ENCODE measurements at places on chromosomes 1 and 21. TPM values are rescaled to one million over a fixed set of nuclear protein-coding genes. Genes with fewer than 3 reads are reported as not detected.
A peak's percentile ranks its signal among the peaks of the same experiment; 100 is the strongest.

DNA sequence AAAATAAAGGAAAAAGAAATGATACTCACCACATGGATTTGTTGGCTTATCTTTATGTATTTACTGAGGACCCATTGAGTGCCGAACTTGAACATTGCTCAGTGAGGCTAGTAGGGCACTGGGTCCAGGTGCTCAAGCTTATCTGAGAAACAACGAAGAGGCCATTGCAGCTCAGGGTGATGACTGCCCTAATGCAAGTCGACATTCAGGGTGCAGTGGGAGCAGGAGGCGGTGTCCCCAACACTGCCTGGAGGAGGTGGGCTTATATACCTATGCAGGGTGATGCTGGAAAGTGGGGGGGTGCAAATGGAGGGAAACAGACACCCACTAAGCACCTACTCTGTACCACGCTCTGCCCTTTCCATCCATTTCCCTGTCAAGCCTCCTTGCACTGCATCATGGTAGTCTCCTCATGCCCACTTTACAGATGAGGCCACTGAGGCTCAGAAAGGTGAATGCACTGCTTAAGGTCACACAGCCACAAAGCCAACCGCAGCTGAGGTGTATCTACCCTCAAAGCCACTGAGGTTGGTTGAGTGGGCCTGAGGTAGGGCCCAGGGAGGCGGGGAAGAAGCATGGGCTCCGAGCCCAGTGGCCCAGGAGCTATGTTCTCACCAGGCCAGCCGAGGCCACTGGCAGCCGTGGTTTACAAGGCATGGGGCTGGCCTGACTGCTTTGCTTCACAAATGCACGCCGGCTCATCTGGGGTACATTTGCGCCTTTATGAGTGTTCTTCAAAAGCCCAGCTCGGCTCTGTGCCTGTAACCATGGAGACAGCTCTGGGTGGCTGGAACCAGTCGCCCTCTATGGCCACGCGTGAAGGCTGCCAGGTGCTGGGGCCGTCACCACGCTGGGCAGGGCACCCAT is 103.8 kb downstream of the EPHB2 start:
- peak; percentile 48 for DNase-seq

DNA sequence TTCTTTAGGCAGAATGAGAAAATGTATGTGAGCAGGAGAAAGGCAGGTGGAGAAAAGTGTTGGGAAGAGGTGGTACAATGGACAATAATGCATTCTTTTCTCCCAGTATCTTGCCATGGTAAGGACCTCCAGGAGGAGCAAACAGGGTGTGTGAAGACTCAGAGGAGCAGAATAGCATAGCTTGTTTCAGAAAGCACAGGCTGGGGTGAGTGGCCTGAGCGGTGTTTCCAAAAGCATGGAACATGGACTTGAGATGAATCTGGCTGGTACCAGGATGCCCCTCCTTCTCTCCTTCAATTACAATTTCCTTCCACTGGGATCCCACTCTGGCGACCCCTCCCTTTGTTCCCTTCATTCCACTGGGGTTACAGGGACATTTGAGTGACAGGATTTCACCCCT is 123.4 kb upstream of the TNR start:
- DNase-seq: no peak

GRCh38 chr1:10646347-10646861 is 150.0 kb downstream of the CASZ1 start:
- DNase-seq: peak; percentile 51

DNA sequence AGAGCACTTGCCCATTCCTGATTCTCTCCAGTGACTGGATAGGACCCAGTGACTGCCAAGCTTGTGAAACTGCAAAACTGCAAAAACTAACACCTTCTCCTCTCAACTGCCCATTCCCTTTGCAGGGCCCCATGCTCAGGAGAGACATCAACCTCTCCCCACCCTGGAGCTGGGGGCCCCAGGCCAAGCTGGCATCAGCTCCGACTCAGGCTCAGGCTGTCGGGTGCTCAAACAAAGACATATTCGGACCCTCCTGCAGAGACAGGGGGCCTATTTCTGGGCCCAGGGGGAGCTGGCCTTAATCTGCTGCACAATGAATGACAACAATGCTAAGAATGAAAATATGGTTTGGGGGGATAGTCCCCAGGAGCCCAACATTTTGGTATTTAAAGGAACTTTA is 11.8 kb downstream of the LMX1A start:
- no peak for DNase-seq

- no peak for DNase-seq
Observed at GRCh38 chr21:27244776-27245175, 277.9 kb upstream of the ADAMTS5 start.

GRCh38 chr21:44939532-44940115 is at the start of gene SLX9:
SLX9 (plus strand) TSS chr21:44940029; CDS start chr21:44940058, 29 bp downstream.
- peak; percentile 89 for DNase-seq

FMOD gene
- 33.3 TPM for total RNA-seq

CCDC28B gene
- 3.2 TPM for total RNA-seq

DNA sequence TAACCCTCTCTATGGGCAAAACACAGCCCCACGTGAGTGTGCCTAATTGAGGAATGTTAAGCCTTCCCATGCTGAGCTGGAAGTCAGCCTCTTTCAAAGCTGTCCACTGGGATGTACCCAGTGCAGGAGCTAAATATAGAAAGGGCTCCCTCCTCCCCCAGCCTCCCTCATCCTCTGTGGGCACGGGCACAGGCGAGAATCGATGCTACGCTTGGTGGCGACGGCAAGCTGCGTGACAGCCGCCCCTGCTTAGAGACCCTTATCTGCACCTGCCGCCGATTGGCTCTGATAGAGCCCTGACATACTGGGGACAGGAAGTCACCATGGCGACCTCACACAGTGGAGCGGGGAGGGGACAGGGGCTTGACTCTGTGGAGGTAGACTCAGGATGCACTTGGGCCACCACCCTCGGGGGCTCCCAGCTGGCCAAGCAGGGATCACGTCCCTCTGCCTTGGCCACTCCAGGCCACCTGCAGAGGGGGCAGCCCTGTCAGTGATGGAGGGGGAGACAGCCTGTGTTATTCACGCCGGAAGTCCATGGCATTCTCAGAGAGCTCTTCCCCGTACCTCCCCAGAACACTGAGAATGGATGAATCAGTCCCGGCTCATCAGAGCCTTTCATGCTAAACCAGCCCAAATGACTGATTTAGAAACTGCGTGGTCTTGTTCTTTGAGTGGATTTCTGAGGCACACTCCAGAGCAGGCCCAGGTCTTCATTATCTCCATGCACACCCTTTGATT is 84.8 kb downstream of the KCND3 start:
- DNase-seq: no peak

GRCh38 chr1:85579622-85580021 is 939 bp upstream of the CCN1 start:
- no peak for DNase-seq

XCL1 gene
- 1.1 TPM for total RNA-seq

PTGER3 gene
- 1.2 TPM for total RNA-seq

DNA sequence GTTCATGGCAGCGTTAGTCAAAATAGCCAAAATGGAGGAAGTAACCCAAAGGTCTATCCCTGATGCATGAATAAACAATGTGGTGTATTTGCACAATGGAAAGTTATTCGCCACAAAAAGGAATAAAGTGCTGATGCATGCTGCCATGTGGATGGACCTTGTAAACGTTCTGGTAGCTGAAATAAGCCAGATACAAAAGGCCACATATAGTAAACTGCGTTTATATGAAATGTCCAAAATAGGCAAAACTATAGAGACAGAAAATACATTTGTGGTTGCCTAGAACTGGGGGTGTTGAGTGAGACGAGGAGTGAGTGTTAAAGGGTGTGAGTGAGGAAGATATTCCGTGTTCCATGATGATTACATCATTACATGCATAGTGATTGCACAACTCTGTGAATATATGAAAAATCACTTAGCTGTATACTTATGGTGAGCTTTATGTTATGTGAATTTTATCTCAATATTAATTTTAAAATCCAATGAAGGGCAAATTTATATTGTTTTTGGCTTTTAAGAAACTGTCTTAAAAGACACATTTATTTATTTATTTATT is 321.3 kb downstream of the KIF26B start:
- no peak for DNase-seq

DNA sequence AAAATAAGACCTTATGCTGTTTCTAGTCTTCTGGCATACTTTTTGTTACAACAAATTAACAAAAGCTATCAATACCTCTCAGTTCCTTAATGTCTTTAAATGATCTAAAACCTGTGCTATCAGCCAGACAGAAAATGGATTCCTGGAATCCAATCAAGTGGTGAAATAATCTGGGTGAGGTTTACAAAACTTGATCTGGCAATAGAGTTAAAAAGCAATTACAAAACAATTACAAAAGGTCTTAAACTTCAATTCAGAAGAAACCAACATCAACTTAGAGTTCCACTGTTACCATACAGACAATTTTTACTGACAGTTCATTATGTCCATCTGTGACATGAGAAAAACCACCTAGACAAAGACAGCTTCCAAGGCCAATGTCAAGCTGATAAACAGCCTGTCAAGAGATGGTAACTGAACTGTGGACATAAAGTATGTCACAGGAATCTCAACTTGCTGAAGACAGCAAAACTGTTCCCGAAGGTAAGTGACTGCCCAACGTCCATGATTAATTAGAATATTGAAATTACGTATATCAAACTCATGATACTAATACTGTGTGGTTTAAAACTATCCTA is 17.4 kb downstream of the ZZZ3 start:
- DNase-seq: no peak

DNA sequence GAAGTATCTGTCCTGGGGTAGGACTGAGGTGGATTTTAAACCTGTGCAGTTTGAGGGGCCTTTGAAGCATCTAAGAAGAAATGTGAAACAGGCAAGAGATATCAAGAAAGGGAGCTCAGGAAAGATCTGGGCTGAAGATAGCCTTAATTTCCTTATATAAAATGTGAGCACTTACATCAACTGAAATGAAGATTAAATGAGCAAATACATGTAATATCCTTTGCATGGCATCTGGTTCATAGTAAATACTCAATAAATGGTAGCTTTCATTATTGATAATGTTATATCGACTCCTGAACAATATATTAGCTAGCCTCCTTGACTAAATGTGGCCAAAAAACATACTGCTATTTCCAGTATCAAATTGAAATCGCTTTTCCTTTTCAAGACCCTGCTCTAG is 2.5 kb downstream of the LIN9 start:
- DNase-seq: no peak

PYHIN1 gene
- total RNA-seq: 0.98 TPM

DNA sequence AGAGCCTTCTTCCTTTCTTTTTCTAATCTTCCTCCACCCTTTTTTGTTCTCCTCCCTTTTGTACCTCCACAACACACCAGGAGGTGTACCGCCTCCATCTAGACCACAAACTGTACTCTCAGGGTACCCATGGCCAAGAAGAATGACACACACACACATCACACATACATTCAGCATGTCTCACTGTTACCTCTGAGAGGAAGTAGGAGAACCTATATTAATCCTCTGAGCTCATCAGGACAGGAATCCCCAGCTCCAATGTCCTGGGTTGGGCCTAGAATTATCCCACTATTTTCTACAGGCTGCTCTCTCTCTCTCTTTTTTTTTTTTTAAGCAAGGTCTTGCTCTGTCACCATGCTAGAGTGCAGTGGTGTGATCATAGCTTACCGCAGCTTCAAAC is 36.7 kb downstream of the ATP2B4 start:
- no peak for DNase-seq

GRCh38 chr1:211329764-211330201 is 3.1 kb downstream of the TRAF5 start:
- no peak for DNase-seq

DNA sequence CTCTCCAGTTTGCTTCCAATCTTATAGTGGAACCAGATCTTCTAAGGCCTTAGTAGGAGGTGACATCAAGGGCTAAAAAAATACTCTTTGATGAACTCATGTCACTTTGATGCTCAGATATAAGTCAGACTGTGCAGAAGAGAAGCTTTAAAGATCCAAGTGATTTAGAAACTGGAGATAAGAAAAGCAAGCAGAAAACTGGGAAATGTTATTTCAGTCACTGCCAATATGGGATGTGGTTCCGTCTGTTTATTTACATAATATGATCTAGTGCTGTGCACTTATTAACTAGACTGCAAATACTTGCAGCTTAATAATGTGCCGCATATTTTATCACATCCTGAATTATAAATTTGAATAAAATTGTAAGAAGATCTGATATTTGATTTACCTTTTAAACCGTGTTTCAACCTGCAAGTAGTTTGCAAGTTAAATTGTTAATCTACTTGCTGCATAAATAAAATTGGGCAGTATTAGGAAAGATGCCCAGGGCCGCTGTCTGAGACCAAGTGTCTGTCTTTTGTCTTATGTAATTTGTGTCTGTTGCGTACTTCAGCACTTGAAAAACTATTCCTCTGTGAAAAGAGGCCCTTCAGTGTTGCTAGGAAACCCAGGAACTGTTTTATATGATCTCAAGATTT is 29.6 kb downstream of the CXADR start:
- DNase-seq: no peak

NBPF4 gene
- total RNA-seq: 0.35 TPM

LRIG2 gene
- 26.8 TPM for total RNA-seq

GRCh38 chr1:9822897-9823692 is 670 bp downstream of the CLSTN1 start:
- DNase-seq: peak; percentile 66

RALGPS2 gene
- total RNA-seq: 36.4 TPM

- DNase-seq: no peak
Observed at GRCh38 chr1:13983393-13983792, 283.4 kb downstream of the PRDM2 start.

DSCAM gene
- 0.35 TPM for total RNA-seq

F3 gene
- total RNA-seq: 24.4 TPM

DNA sequence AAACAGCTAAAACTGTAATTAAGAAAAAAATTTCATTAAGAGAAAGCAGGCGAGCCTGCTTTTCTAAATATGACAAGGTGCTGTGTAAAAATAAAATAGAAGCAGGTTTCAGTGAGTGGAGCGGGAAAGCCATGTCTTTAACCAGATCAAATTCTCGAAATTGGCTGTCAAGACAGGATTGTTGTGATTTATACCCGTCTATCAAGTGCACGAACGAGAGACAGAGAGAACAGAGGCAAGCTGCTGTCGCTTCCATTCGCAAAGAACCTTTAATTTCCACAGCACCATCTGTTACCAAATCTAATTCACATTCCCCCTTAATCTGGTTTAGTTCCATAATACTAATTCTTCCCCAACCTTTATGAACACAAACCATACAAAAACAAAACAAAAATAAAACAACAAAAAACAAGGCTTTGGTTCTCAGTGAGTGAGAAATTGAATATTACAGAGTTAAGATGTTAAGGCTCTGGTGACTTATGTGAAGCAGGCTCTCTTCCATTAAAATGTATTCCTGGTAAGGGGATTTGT is 35.0 kb downstream of the ESRRG start:
- no peak for DNase-seq

EFNA3 gene
- 5.6 TPM for total RNA-seq

SFN gene
- 282 TPM for total RNA-seq

CD52 gene
- 6.9 TPM for total RNA-seq

GRCh38 chr1:221573756-221574155 is 168.1 kb downstream of the DUSP10 start:
- DNase-seq: no peak

YRDC gene
- 13.3 TPM for total RNA-seq

DNA sequence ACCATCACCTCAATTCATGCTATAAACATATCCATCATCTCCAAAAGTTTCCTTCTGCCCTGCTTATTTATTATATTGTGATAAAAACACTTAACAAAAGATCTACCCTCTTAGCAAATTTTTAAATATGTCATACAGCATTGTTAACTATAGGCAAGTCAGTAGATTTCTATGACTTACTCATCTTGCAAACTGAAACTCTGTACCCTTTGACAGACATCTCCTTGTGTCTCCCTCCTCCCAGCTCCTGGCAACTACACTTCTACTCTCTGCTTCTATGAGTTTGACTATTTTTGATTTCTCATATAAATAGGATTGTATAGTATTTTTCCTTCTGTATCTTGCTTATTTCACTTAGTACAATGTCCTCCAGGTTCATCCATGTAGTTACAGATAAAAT is 174.8 kb downstream of the TNFSF18 start:
- DNase-seq: no peak

TMEM200B gene
- 0.90 TPM for total RNA-seq

All from mucosa of descending colon (tissue), 3 donors.